CD4-positive, alpha-beta T cell (primary cell): ENCODE measurements at places on chromosomes 11 and 22. TPM values are rescaled to one million over a fixed set of nuclear protein-coding genes. Genes with fewer than 3 reads are reported as not detected.

- no peak for DNase-seq
- H3K4me3 ChIP-seq = no peak overlapping the region
- H3K27ac ChIP-seq = no peak overlapping the region
- no peaks in the 10 kb centered on the region for H3K36me3 ChIP-seq
- no peaks in the 10 kb centered on the region for H3K4me1 ChIP-seq
These were observed 92.3 kb downstream of the BLID start for GRCh38 chr11:122023614-122024250.

GRCh38 chr11:134958870-134959269 lies 546.8 kb upstream of the B3GAT1 start:
- H3K27me3 ChIP-seq = no peaks in the 10 kb centered on the region
- H3K27ac ChIP-seq = no peak overlapping the region
- no peak overlapping the region for H3K4me3 ChIP-seq
- H3K4me1 ChIP-seq = no peaks in the 10 kb centered on the region
- no peak for DNase-seq

DNA sequence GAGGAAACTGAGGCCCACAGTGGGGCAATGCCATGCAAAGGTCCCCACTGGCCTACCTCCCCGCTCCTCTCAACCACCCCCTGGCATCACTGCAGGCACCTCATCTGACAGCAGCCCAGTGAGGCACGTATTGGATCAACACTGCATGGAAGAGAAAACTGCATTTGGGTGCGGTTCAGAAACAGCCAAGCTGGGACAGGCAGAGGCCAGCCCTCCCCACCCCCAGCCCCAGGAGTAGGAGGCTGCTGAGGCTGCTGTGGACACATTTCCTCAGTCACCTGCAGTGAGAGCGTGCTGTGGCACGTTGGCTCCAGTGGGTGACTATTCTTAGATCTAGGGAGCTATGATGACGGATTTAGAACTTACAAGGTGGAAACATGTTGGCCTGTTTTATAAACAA lies 63.7 kb downstream of the KCNC1 start:
- H3K27ac ChIP-seq = no peak overlapping the region
- H3K4me3 ChIP-seq = no peak overlapping the region
- no peaks in the 10 kb centered on the region for H3K4me1 ChIP-seq
- DNase-seq = no peak

GRCh38 chr11:10444725-10445315 lies 10.2 kb upstream of the AMPD3 start:
- H3K36me3 ChIP-seq = no peaks in the 10 kb centered on the region
- no peak for DNase-seq
- H3K27ac ChIP-seq = no peak overlapping the region

- H3K4me1 ChIP-seq = no peaks in the 10 kb centered on the region
- DNase-seq = no peak
- no peaks in the 10 kb centered on the region for H3K27me3 ChIP-seq
- H3K27ac ChIP-seq = no peak overlapping the region
- H3K36me3 ChIP-seq = no peaks in the 10 kb centered on the region
- H3K4me3 ChIP-seq = no peak overlapping the region
These were observed 79.1 kb downstream of the MSANTD4 start for GRCh38 chr11:105942921-105943320.

DNA sequence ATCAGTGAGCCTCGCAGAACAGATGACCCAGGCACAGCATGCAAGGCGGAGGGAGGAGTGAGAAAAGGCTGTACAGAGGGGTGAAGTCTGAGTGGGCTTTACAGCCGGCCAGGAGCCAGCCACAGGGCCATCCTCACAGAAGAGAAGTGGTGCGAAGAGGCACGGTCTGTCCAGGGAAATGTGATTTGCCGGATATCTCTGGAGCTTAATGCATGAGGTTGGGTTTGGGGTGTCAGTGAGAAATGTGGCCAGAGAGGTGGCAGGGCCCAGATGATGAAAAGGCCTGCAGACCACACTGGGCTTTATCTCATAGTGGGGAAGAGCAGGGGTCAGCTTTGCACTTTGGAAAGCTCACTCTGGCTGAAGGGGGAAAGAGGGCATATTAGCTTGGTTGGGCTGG lies 255.2 kb downstream of the BUD13 start:
- peaks cover 11% of the 10 kb centered on the region for H3K27me3 ChIP-seq
- H3K4me3 ChIP-seq = no peak overlapping the region
- DNase-seq = no peak

- H3K27me3 ChIP-seq = no peaks in the 10 kb centered on the region
- H3K27ac ChIP-seq = no peak overlapping the region
- no peaks in the 10 kb centered on the region for H3K36me3 ChIP-seq
- no peak overlapping the region for H3K4me3 ChIP-seq
These were observed 8.3 kb upstream of the HTR3B start for GRCh38 chr11:113896156-113896879.

DNA sequence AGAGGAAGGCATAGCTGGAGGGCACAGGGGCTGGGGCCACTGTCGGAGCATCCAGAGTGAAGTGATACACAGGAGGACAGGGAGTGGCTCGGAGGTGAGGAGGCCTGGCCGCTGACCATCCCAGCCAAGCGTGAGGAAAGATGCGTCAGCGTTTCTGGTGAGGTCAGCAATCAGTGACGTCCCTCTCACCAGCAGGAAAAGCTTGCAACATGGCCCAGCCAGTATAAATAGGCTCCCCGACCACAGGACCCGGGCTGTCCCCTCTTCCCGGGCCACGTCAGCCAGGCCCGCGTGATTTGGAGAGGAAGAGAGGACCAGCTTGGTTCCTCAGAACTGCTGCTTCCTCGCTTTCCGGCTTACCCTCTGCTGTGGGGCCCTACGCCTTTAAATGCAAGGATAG lies 4.2 kb upstream of the OSM start:
- no peak overlapping the region for H3K27ac ChIP-seq
- no peaks in the 10 kb centered on the region for H3K27me3 ChIP-seq
- no peak overlapping the region for H3K4me3 ChIP-seq

- H3K4me3 ChIP-seq = no peak overlapping the region
- peaks cover 8% of the 10 kb centered on the region for H3K27me3 ChIP-seq
- no peak overlapping the region for H3K27ac ChIP-seq
- DNase-seq = no peak
These were observed 663 bp downstream of the MRGPRG start for GRCh38 chr11:3217818-3218482.

DNA sequence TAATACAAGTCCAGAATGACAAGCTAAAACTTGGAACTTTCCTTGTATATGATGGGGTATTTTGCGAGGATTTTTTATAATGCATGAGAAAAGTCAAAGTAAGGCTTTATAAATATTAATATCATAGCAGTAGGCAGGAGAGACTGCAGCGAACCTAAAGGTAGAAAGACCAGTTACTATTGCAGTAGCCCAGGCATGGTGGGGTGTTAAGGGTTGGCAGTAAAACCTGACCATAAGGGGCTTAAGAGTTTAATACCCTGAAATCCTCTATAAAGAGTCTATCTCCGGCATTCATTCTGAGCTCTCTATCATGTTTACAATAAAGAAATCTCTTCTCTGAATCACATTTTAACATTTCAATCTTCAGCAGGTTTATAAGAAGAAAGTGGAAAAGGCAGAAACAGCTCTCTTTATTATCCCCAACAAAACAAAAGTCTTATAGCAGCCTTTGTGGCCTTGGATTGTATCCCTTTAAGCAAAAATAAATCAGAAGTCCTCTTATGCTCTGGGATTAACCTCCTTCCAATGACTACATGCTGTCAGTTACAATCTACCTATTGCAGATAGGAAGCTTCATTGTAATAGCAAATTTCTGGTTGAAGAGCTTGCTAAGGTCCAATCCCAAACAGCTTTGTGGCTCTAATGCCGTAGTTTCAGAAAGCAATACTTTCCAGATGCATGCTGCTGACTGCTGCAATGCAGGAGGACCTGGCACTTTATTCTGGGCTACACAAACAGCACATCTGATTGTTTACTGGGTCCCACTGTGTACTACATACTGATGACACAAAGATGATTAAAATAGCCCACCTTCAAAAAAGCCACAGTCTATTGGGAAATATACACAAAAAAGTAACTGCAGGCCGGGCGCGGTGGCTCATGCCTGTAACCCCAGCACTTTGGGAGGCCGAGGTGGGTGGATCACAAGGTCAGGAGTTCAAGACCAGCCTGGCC lies 45.8 kb downstream of the SIK3 start:
- no peak for DNase-seq

DNA sequence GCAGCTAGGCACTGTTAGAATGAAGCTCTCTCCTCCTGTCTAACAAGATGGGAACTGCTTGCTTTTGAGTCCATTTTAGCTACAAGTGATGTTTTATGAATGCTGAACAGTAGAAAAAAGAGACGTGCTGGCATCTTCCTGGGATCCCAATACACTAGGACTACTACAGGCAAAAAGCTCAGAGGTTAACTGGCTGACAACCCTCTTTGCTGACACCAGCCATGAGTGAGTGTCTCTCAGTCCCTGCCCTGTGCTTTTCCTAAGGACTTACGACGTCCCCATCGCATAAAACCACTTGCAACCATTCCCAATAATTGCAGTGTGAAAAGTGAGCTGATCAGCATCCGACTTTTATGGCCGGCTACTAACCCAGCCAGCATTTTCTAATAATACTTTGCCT lies 213.5 kb downstream of the NTM start:
- H3K4me1 ChIP-seq = no peaks in the 10 kb centered on the region
- no peak overlapping the region for H3K4me3 ChIP-seq
- no peak overlapping the region for H3K27ac ChIP-seq
- no peaks in the 10 kb centered on the region for H3K27me3 ChIP-seq
- no peaks in the 10 kb centered on the region for H3K36me3 ChIP-seq

DNA sequence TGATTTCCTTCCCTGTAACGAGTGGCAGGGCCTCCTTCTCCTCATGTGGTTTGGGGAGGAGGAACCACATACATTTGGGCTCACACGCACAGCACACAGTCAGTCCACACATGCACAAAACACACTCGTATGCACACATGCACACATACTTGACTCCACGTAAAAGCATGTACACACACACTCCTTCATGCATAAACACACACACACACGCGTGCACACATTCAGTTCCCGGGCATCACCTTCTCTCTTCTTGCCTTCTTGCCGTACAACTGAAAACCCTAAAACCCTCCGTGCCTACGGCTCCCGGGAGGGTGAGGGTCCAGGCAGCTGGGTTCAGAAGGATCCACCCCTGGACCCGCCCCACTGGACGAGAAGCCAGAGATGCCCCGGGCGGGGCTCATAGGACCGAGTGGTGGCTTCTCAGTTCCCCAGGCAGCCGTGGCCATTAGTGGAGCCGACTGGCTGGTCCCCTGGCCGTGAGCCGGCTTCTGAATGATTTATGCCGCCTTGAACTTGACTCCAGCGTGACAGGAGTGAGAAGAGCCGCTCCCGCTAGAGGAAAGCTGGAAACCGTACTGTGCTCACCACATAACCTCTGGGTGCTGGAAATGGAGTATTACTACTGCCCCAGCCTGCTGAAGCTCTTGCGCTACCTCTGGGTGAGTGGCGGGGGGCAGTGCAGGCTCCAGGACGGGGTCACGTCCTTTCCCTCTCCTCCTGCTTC lies 117.4 kb downstream of the KIAA1671 start:
- no peaks in the 10 kb centered on the region for H3K36me3 ChIP-seq
- no peaks in the 10 kb centered on the region for H3K27me3 ChIP-seq
- peak; percentile 33 for DNase-seq
- H3K4me1 ChIP-seq = peaks cover 74% of the 10 kb centered on the region
- H3K4me3 ChIP-seq = peak overlapping the region; percentile 62

GRCh38 chr11:120137187-120137610 lies 714 bp downstream of the TRIM29 start:
- H3K36me3 ChIP-seq = no peaks in the 10 kb centered on the region
- H3K4me3 ChIP-seq = no peak overlapping the region
- no peak for DNase-seq

DNA sequence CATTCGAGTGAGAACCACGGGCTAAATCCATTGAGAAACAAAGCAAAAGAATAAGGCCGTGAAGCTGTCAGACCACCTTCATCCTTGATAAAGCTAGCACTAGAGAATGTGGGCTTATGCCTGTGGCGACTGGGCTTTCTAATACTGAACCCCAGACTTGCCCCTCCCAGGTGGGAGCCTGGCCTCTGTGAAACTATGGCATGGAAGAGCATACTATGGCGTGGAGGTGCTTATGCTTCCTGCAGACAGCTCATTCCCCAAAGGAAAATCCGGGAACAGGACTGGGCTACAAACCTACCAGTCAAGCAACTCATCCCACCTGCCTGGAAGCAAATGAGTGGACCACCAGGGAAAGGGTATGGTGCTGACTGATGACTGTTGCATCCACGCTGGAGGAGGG lies 92.4 kb downstream of the ZC3H12C start:
- H3K27ac ChIP-seq = no peak overlapping the region
- H3K36me3 ChIP-seq = no peaks in the 10 kb centered on the region
- no peak for DNase-seq
- peaks cover 2% of the 10 kb centered on the region for H3K27me3 ChIP-seq

GRCh38 chr11:120703358-120704152 lies 192.0 kb downstream of the GRIK4 start:
- H3K4me3 ChIP-seq = no peak overlapping the region
- DNase-seq = no peak
- H3K27ac ChIP-seq = no peak overlapping the region
- H3K4me1 ChIP-seq = no peaks in the 10 kb centered on the region
- H3K36me3 ChIP-seq = no peaks in the 10 kb centered on the region

- no peak overlapping the region for H3K27ac ChIP-seq
- H3K27me3 ChIP-seq = no peaks in the 10 kb centered on the region
- no peaks in the 10 kb centered on the region for H3K36me3 ChIP-seq
- H3K4me1 ChIP-seq = peaks cover 13% of the 10 kb centered on the region
- H3K4me3 ChIP-seq = no peak overlapping the region
- no peak for DNase-seq
These were observed 19.7 kb downstream of the RAB30 start for GRCh38 chr11:83051760-83052671.

GRCh38 chr11:70557742-70558485 lies 159.6 kb downstream of the CTTN start:
- no peaks in the 10 kb centered on the region for H3K36me3 ChIP-seq
- H3K27ac ChIP-seq = no peak overlapping the region
- H3K4me3 ChIP-seq = no peak overlapping the region
- no peak for DNase-seq

GRCh38 chr22:46734830-46735453 lies 3.1 kb downstream of the CERK start:
- no peaks in the 10 kb centered on the region for H3K27me3 ChIP-seq
- H3K4me3 ChIP-seq = peak overlapping the region; percentile 83
- DNase-seq = peak; percentile 73
- peak overlapping the region; percentile 89 for H3K27ac ChIP-seq
- peaks cover 16% of the 10 kb centered on the region for H3K36me3 ChIP-seq
- H3K4me1 ChIP-seq = peaks cover 81% of the 10 kb centered on the region

- no peaks in the 10 kb centered on the region for H3K36me3 ChIP-seq
- H3K27me3 ChIP-seq = no peaks in the 10 kb centered on the region
- DNase-seq = no peak
These were observed 46.7 kb upstream of the CECR2 start for GRCh38 chr22:17322511-17322910.

- H3K4me1 ChIP-seq = no peaks in the 10 kb centered on the region
- no peak overlapping the region for H3K27ac ChIP-seq
- H3K27me3 ChIP-seq = peaks cover 2% of the 10 kb centered on the region
- H3K4me3 ChIP-seq = no peak overlapping the region
- H3K36me3 ChIP-seq = no peaks in the 10 kb centered on the region
These were observed 767.5 kb downstream of the NTM start for GRCh38 chr11:132137981-132138313.

- H3K4me1 ChIP-seq = no peaks in the 10 kb centered on the region
- DNase-seq = no peak
- H3K27me3 ChIP-seq = peaks cover 17% of the 10 kb centered on the region
- no peaks in the 10 kb centered on the region for H3K36me3 ChIP-seq
- H3K27ac ChIP-seq = no peak overlapping the region
These were observed 125.9 kb upstream of the SYT13 start for GRCh38 chr11:45412051-45412471.

The AMOTL1 gene
- total RNA-seq = 0.08 TPM

The SPDYC gene
- not detected for total RNA-seq

The PLEKHA7 gene
- total RNA-seq = 4.5 TPM

The TRIM51G gene
- total RNA-seq = not detected

The APOA5 gene
- not detected for total RNA-seq

The OR5B21 gene
- not detected for total RNA-seq

The SHANK2 gene
- not detected for total RNA-seq

The PNPLA3 gene
- total RNA-seq = not detected

The BEST1 gene
- total RNA-seq = 0.25 TPM

The CHST1 gene
- not detected for total RNA-seq
